ENCODE measurements at places on chromosomes 6 and 20.

DNA sequence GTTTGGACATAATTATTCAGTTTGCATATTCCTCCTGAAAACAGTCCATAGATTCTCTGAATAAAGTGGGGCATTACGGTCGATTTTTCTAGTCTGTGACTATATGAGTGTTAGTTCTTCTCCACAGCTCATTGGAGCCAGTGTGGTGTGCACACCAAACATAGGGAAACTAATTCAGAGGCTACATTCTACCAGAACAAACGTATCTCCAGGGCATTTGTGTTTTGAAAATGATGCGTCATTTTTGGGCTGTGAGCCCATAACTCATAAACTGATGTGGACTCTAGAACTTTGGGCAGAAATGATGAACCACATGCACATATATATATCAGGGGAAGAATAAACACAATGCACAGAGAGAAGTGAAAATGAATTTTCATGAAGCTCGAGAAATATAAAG is 41.8 kb downstream of the C6orf58 start:
- no peak for DNase-seq

DNA sequence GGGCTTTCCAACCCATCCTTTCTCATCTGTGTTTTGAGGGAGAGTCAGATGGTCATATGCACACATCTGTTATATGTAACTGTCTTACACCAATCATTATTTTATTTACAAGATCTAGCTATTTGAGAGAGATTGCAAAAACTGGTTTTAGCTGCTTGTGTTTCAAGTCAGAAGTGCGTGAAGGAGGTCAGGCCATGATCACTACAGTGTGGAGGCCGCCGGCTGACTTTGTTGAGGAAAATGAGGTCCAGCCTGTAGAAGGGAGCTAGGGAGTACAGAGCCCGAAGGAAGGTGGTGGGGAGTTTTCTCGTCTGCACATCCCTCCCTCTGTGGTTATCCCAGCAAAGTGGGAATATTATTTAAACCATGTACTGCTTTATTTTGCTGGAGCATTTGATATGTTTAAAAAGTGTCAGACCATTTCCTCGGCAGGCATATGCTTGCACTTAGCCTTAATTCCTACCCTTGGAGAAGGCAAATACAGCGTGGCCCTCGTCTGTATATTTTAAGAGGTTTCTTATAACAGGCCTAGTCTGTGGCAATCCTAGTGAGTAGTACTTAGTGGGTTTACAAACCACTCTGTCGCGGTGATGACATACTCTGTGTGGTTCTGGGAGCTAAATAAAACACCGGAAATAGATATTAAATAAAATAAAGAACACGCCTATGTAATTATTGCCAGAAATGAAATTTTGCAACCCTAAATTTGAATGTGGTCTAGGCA is 95.6 kb downstream of the UST start:
- DNase-seq, result no peak

DNA sequence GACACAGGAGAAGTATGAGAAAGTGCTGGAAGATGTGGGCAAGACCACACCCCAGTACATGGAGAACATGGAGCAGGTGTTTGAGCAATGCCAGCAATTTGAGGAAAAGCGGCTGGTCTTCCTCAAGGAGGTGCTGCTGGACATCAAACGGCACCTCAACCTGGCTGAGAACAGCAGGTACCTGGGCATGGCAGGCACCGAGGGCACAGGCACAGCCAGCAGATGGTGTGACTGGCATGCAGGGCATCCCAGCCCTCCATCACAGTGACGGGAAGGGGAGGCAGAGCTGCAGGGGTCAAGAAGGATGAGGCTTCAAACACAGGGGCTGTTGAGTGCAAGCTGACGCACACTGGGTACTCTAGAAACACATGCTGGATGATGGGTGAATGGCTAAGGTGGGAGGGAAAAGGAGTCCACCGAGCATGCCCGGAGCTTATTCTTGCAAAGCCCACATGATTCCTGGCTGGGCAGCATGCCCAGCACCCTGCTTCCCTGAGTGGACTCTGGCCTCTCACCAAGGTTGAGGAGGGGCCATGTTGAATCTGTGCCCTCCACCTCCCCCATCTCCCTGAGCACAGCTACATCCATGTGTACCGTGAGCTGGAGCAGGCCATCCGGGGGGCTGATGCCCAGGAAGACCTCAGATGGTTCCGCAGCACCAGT is 26.3 kb downstream of the SPDEF start:
- DNase-seq, result no peak

DNA sequence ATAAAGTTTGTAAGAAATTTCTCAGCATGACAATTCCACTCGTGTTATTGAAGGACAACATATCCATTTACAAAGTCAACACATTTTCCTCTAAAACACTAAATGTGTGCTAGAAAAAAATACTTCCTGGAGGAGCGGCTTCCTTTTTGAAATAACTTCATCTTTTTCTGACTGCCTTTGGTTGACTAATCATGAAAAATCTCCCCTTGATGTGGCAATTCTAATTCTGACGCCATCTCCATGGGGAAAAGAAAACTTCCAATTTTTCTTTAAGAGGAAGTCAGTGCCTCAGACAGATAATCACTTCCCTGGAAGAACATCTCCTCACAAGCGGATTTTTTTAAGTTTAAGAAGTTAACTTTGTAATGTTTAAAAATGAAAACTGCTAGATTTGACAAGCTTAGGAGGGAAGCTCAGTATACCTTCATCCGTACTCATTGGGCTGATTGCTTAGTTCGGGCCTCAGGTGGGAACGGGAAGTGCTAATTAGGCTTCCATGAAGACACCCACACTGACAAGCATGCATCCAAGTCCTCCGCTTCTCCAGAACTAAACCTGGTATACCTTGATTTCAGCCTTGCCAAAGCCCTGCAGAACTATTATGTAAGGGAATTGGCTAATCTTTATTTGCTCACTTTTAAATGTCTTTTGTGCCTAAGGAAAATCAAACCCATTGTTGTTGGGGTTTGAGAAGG is 35.1 kb upstream of the DUSP22 start:
- DNase-seq, result peak; percentile 33

DNA sequence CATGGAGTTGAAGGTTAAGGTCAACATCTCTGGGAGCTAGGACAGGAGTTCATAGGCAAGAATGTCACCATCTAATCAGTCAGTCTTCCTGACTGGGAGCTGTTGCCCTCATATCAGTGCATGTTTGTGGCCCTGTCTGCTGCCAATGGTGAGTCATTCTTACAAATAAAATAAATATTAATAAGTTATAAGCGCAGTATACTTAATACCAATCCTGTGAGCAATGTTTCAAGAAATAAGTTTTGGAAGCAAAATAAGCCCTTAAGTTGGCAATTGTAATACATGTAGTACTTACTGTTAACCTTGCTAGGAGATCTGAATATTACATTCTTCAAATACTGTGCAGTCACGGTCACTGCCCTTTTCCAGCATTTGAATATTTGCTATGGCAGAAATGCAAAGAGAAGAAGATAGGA is 20.2 kb upstream of the MDGA1 start:
- DNase-seq, result peak; percentile 87

- peak; percentile 47 for DNase-seq
Measured at GRCh38 chr6:150245148-150245935, 102.5 kb downstream of the PPP1R14C start.

DNA sequence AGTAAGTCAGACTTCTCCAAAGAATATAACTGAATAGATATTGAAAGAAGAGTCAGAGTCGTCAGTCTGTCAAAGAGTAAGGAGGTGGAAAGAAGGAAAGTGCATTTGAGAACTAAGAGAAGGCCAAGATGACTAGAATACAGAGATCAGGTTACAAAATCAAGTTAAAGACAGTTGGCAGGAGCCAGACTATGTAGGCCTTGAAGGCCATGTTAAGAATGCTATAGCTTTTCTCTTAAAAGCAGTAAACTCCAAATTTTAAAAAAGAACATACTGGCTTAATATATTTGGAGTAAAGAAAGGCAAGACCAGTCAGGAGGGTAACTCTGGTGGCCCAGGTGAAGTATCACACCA is 68.8 kb downstream of the IBTK start:
- DNase-seq, result no peak

- DNase-seq, result no peak
Measured at GRCh38 chr6:43077333-43077809, 1.3 kb downstream of the PTK7 start.

DNA sequence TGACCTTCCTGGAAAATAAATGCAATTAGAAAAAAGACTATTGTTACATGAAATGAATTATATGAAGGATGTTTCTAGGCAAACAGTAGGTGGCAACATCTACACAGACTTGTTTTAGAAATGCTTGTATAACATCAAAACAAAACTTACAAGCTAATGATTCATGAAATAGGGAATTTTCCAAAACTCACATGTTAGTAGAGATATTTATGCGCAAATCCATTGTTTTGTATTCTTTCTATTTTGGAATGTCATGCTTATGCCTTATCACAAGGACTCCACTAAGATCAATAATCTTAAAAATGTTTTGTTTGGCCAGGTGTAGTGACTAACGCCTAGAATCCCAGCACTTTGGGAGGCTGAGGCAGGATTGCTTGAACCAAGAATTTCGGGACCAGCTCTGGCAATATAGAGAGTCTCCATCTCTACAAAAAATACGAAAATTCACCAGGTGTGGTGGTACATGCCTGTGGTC is 32.3 kb upstream of the LGSN start:
- peak; percentile 59 for DNase-seq

DNA sequence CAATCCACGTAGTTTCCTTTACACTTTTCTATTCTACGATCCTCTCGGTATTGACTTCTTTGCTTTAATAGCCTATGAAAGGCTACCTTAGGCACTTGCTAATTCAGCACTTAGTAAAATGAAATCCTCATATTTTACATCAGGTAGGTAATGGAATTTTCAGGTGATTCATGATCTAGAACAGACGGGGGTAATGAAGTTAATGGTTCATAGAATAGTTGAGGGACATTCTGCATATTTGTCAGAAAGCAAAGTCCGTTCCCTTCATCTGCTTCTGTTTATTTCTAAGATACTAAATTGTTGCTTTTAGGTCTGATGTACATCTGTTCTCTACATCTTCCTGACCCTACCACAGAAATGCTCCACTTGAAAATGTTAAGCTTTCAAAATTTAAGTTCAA is 431.7 kb downstream of the CDKAL1 start:
- DNase-seq, result no peak

GRCh38 chr20:57566803-57567459 is 6.0 kb downstream of the PCK1 start:
- no peak for DNase-seq
